ENCODE measurements at places on chromosomes 3 and 15.
A peak's percentile ranks its signal among the peaks of the same experiment; 100 is the strongest.

GRCh38 chr15:78259232-78259631 is 5.1 kb upstream of the DNAJA4 start:
- no peak for DNase-seq

DNA sequence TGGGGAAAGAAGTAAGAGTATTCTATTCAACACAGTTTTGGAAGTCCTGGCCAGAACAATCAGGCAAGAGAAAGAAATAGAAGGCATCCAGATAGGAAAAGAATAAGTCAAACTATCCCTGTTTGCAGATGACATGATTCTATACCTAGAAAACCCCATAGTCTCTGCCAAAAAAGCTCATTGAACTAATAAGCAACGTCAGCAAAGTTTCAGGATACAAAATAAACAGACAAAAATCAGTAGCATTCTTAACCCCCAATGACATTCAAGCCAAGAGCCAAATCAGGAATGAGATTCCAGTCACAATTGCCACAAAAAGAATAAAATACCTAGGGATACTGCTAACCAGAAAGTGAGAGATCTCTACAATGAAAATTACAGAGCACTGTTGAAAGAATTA is 99.4 kb upstream of the MITF start:
- no peak for DNase-seq

GRCh38 chr3:195163719-195164572 is 107.0 kb downstream of the XXYLT1 start:
- no peak for DNase-seq

GRCh38 chr3:59540241-59540640 is 490.4 kb upstream of the CFAP20DC start:
- no peak for DNase-seq

- no peak for DNase-seq
These were observed 6.9 kb upstream of the ZNF662 start for GRCh38 chr3:42898896-42899675.

DNA sequence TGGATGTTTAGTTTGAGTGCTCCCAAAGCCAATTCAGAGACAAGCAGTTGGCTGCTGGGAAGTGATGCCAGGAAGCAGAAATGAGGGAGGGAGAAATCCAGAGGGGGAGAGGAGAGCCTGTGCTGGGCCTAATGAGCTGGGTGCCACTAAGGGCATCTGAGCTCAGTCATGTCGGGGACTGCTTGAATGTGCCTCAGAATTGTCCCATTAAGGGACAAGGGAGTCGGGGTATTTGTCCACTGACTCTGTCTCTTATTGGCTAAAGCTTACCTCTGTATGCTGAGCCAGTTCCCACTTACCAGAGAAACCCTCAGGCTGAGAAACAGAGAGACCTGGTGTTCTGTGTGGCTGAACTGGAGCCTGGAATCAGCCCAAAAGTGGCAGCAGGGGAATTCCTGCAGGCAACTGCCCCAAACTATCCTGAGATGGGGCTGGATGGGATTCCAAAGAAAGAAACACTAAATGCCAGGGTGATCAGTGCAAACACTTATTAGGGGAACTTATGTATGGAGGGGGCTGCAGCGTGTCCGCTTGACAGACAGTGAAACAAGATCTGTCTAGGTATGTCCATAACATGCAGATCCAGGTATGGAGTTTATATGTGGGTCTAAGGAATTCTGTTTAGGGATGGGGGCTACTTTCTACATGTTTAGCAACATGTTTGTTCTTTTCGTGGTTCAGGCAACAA is 48.6 kb downstream of the NR1D2 start:
- no peak for DNase-seq

- no peak for DNase-seq
These were observed 331 bp downstream of the RNU6-1 start for GRCh38 chr15:67839499-67839928.

GRCh38 chr15:43991206-43991605 is 164.4 kb downstream of the WDR76 start:
- no peak for DNase-seq

DNA sequence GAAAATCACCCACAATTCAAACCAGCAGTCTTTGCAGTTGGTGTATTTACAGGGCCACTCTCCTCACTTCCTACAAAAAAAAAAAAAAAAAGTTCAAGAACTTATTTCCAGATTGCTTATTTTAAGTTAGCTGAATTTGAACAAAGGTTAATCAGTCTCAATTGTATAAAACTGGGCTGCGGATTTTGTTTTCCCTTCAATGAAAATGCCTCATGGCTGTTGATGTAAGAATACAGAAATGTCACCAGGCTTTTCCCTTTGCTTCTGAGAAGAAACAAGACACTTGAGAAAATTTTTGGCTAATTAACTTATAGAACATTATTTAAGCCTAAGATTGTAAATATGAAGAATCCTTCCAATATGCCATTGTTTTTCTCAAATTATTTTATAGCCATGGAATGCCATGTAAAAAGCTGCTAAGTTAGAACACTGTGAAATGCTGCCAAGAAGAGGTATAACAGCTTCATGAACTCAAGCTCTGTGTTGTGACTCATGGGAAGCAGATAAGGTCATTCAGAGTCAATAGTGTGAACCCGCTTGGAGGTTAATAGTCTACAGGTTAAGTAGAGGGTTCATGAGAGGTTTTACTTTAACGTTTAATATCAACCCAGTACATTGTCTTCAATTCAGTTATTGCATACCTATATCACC is 84.3 kb upstream of the ABI3BP start:
- DNase-seq = no peak

DNA sequence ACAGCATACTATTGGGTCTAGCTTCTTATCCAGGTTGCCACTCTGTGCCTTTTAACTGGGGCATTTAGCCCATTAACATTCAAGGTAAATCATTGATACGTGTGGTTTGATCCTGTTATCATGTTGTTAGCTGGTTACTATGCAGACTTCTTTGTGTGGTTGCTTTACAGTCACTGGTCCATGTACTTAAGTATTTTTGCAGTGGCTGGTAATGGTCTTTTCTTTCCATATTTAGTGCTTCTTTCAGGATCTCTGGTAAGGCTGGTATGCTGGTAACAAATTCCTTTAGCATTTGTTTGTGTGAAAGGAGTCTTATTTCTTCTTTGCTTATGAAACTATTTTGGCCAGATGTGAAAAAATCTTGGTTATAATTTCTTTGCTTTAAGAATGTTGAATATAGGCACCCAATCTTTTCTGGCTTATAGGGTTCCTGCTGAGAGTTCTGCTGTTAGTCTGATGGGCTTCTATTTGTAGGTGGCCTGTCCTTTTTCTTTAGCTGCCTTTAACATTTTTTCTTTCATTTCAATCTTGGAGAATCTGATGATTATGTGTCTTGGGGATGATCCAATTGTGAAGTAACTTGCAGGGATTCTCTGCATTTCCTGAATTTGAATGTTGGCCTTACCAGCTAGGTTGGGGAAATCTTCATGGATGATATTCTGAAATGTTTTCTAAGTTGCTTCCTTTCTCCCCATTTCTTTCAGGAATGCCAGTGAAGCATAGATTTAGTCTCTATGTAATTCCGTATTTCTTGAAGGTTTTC is 39.3 kb downstream of the CCR1 start:
- no peak for DNase-seq

DNA sequence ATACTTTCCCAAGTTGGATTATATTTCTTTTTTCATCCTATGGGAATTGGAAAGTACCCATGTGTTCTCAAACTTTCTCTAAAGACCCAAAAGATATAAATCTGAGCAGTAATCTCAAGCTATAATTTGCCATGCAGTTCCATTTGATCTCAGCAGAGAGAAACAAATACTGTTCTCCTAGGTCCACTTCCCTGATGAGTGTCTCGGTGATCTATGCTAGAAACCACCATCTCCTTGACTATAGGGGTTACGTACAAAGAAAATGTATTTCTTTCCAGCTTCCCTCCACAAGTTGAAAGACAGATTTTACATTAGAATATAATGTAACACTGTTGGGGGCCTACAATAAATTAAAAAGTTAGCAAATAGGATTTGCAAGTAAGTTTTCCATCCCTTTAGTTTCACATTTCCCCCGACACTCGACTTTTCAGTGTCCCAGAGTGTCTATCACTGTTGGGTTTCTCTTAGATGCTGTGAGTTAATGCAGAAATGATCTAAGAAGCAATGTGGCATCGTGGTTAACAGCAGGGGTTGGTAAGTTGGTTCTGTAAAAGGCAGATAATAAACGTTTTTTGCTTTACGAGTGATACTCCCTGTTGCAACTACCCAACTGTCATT is 465.1 kb upstream of the CFAP20DC start:
- no peak for DNase-seq

GRCh38 chr3:128128251-128128650 is 4.6 kb upstream of the RUVBL1 start:
- DNase-seq = no peak

DNA sequence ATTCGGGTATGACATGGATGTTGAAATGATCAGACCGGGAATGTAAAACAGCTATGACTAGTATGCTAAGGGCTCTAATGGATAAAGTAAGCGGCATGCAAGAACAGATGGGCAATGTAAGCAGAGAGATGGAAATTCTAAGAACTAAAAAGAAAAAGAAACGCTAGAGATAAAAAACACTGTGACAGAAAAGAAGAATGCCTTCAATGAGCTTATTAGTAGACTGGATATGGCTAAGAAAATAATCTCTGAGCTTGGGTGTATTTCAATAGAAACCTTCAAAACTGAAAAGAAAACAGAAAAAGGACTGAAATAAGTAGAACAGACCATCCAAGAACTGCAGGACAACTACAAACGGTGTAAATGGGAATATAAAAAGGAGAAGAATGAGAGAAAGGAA is 101.2 kb downstream of the HES1 start:
- DNase-seq = no peak

DNA sequence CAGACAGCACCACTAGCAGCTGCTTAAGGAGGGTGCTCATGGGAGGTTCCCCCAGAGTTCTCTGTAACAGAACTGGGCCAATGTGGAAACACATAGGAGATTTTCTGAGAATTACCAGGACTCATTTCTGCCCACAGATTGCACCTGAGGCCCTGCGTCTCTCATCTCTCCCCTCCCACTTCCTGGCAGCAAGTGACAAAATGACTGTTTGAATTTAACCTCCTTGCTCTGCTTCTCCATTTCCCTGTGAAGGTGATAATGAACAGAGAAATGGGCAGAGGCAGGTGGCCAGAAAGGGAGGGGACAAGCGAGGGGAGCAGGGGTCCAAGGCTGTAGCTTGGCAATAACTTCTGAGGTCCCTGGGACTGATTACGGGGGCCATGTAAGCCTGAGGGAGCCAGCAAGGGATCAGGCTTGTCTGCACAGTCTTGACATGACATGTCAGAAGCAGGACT is 8.0 kb downstream of the EPHB1 start:
- DNase-seq = no peak

- DNase-seq = no peak
These were observed 404.2 kb upstream of the EPHA6 start for GRCh38 chr3:96410006-96410730.

- no peak for DNase-seq
These were observed 88.8 kb downstream of the MEGF11 start for GRCh38 chr15:66164788-66165187.

DNA sequence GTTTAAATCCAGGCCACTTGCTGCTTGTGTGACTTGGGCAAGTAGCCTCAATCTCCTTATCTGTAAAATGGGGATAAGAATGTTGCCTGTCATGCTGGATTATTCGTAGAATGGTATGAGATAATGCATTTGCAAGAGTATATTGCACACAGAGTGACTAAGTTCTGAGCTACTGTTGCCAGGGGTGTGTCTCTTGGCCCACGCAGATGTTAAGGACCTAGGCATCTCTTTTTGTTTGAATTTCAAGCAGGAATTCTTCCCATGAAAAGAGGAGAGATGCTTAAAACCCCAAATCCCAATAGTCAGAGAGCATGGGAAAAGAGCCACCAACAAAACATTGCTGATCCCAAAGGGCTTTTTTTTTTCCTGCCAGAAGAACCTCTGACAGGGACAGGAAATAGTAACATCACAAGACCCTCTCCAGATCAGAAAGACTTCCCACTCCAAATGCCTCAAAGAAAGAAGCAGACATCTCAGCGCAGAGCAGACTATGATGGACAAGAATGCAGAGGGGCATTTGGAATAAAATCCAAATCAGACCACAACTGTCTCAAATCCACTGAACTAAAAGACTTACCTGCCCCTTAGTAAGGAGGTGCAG is 90.5 kb downstream of the MRPL46 start:
- no peak for DNase-seq

DNA sequence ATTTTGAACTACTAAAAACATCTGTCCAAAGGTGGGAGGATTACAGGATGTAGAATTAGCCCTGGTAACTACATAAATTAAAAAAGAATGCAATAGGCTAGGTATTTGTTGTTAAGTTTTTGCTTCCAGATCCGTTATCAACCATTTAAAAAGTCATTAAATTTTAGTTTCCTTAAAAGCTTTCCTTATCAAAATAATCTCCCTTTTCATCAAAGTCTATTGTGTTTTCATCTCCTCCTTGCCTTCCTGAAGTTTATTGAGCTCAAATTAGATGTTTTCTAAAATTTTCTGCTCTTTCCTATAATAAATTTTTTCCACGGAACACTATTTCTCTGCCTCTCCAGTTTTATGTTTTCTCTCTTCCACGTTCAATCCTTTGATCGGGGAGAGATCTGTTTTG is 108.6 kb downstream of the MEX3B start:
- no peak for DNase-seq

DNA sequence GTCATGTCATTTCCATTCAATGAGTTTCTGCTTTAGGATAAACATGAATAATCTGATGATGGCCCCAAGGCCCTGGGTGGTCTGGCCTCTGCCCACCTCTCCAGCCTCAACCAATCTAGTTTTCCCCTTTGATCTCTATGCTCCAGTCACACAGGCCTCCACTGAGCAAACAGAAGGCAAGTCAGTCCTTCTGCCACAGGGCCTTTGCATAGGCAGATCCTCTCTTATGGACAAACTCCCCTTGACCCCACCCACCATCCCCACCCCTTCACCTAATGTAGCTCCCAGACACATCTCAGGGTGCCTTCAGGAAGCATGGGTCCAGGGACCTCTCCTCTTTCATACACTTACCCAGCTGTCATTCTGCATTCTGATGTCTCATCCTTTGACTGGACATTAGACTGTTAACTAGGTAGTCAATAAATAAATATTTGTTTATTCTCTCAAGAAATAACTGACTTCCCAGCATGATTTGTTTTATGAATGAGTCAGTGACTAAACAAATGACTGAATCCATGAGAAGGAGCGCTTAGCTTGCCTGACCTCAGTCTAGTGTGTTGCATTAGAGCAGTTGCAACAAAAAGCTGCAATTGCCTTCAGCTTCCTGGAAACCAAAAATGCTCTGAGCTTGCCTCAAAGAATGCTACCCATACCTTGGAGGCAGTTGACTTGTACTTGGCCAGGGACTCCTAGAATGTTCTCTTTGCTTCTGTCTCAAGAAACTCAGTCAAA is 386.6 kb upstream of the WNT5A start:
- no peak for DNase-seq

- no peak for DNase-seq
These were observed 48.6 kb upstream of the CP start for GRCh38 chr3:149270180-149270579.

DNA sequence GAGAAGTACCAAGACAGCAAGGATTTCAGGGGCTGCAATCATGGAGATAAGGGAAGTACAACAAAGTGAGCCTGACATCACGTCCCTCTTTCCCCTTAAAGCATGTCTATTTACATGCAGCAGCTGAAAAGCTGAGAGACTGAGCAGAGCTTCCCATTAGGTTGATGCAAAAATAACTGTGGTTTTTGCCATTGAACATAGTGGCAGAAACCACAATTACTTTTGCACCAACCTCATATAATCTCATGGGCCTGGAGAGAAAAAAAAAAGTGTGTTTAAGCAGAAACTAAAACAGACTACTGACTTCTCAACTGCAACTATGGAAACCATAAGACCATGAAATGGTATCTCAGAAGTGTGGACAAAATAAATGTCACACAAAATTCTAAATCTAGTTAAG is 48.3 kb downstream of the CCDC12 start:
- no peak for DNase-seq

GRCh38 chr15:80060356-80061006 is 1.0 kb downstream of the ZFAND6 start:
- DNase-seq = peak; percentile 15
